ENCODE measurements at places on chromosomes 6 and 20.

- no peak for DNase-seq
Observed at GRCh38 chr20:57159193-57159851, 107.1 kb downstream of the BMP7 start.

DNA sequence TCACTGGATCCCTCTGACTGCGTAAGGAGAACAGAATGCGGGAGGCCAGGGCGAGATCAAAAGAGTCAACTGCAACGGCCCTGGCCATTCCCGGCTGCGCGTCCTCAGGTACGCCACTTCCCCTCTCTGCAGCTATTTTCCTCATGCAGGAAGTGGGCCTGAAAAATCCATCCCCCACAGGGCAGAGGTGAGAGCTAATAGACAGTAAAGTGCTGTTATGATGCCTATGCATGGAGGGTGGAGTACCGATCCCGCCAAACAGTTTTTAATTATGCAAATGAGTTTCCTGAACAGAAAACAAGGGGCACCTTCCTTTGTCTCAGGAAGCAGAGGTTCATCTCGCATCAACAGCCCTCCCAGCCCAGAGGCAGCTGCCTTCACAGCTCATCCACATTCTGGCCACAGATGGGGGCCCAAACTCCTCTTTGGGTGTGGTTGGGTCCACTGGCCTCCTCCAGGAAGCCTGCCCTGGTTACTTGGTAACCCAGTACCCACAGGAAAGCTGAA, 9.3 kb downstream of the PREX1 start:
- DNase-seq: peak; percentile 78

DNA sequence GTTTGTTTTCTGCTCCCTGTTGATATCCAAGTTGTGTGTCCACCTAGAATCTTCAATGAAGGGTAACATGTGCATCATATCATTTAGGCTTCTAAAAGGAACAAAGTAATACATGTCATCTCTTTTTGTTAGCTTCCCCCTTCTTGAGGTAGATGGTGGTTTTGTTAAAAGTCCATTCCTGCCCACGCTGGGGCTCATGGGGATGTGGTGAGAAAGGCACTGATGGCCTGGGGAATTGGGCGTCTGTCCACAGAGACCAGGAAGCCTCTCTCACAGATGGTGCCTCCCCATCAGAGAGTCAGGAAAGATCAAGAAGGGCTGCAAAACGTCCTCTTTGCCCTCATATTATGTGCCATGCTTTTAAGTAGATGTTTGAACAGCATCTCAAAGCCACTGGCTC, 32.5 kb downstream of the GNAS start:
- DNase-seq: no peak

DNA sequence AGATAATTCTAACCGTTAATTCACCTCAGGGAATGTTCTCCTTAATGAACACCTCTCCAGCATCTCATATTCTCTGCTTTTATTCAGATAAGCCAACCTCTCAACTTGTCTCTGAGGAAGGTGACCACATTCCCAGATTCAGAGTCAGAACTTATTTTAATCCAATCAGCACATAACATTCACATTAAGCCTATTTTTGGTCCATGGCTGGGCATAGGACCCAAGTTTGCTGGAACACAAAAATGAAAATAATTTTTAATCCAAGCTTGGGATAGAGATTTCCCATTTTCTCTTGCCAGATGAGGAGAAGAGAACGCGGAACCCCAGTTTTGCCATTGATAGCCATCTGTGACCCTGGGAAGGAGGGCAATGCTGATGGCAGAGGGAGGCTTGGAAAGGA, 126.5 kb downstream of the FRK start:
- no peak for DNase-seq

DNA sequence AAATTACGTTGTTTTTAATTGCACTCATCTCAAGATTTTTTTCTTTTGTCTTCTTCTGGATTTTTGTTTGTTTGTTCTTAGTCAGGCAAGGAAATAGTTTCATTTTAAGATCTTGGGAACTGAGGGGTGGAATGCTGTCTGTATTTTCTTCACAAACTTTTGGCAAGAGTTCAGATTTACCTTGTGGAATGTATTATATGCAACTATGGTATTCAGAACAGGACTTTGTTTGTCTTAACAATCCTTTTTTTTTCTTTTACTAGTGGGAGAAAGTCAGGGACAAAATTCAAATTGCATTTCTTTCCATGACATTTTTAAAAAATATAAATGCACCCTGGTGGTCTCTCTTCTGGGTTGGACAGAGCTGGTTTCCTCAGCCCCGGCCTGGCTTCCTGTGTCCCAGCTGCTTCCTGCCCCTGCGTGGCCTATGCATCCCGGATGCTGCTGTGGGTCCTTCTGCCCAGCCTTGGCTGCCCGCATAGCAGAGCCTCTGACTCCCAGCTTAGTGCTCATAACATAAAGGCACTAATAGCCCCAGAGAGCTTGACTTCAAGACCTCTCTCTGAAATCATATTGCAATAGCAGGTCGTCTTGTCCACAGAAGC, 520.7 kb downstream of the QKI start:
- DNase-seq: no peak

GRCh38 chr6:33633084-33633461, 12.0 kb downstream of the ITPR3 start:
- peak; percentile 9 for DNase-seq

- DNase-seq: no peak
Observed at GRCh38 chr20:20611167-20611566, 101.3 kb downstream of the RALGAPA2 start.

DNA sequence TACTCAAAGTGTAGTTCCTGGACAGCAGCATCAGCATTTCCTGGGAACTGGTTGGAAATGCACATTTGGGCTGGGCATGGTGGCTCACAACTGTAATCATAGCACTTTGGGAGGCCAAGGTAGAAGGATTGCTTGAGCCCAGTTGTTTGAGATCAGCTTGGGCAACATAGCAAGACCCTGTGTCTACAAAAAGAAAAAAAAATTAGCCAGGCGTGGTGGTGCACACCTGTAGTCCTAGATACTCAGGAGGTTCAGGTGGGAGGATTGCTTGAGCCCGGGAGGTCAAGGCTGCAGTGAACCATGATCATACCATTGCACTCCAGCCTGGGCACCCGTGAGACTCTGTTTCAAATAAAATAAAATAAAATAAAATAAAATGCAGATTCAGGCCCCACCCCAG, 156.2 kb downstream of the CDC5L start:
- no peak for DNase-seq

DNA sequence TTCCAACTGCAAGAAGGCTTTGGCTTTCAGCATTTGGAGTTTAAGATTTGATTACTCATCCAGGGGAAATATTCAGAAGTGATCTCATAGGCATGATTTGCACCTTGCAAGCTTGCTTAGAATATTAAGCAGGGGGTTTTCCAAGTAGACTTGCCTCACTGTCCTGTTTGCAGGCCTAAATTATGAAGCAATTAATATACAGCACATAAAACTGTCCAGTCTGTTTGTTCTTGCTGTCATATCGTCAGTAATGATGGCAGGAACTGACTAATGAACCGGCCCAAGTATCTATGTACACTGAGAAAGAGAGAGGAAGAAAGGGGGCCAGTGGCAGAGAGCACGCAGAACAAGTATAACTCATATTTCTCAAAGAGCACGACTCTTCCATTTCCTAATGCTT, 212.5 kb upstream of the SUPT3H start:
- no peak for DNase-seq

DNA sequence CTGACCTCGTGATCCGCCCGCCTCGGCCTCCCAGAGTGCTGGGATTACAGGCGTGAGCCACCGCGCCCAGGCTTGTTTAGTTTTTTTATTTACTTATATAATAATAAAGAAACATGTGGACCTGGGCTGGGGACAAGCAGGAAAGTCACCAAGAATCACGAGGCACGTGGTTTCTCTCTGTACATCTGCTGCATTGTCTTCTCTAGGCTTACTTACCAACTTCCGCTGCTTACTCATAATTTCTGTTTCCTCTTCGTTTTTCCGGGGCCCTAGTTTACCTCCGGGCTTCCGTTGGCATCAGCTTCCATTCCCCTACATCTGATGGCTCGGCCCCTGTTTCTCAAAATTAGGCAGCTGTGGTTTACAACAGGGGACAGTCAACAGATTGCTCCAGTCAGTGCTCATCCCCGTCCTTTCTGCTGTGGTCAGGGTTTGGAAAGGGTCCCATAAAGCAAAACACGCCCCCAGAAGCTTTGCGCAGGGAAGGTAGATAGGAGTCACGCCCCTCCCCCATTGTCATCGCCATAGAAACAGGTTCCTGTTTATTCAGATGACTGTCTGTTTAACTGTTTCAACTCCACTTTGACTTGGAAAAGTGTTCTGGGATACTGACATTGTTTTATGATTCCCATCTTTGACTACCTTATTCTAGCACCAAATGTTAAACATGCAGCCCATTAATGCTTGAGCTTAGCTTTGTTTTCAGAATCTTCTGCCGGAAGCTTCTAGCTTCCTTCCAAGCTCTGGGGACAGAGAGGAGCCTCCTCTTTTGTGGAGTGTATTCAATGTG, 31.9 kb upstream of the TXLNB start:
- peak; percentile 91 for DNase-seq

GRCh38 chr20:34389954-34390555, 27.0 kb downstream of the ITCH start:
- no peak for DNase-seq

- no peak for DNase-seq
Observed at GRCh38 chr20:63244468-63244867, 8.8 kb downstream of the BIRC7 start.

DNA sequence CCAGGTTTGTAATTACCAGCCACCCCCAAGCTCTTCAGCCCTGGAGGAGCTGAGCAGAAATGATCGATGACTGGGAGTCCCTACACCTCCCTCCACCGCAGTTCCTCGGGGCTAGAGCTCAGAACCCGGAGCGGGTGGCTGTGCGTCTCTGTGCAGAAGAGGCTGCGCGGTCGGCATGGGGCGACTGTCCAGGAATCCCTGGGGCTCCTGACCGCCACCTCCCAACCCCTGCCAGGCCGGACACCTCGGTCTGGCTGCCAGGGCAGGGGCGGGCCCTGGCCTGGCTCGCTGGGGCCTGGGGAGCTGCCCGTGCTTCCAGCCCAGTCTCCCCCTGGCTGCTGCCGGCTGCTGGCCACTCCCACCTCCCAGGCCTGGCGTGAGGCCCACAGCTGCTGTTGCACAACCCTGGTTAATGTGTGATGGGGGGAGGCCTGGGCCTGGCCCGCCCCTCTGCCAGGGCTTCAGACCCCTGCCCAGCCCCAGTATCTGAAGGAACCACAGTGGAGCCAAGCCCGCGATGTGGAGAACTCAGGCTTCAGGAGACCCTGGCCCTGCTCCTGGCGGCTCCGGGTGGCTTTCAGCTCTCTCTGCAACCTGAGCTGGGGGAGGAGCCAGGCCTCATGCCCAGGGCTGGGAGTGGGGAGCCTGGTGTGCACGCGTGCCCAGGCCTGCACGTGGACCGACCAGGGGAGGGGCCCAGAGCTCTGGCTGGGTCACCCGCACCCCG, 1.2 kb downstream of the SLC2A4RG start:
- peak; percentile 62 for DNase-seq

DNA sequence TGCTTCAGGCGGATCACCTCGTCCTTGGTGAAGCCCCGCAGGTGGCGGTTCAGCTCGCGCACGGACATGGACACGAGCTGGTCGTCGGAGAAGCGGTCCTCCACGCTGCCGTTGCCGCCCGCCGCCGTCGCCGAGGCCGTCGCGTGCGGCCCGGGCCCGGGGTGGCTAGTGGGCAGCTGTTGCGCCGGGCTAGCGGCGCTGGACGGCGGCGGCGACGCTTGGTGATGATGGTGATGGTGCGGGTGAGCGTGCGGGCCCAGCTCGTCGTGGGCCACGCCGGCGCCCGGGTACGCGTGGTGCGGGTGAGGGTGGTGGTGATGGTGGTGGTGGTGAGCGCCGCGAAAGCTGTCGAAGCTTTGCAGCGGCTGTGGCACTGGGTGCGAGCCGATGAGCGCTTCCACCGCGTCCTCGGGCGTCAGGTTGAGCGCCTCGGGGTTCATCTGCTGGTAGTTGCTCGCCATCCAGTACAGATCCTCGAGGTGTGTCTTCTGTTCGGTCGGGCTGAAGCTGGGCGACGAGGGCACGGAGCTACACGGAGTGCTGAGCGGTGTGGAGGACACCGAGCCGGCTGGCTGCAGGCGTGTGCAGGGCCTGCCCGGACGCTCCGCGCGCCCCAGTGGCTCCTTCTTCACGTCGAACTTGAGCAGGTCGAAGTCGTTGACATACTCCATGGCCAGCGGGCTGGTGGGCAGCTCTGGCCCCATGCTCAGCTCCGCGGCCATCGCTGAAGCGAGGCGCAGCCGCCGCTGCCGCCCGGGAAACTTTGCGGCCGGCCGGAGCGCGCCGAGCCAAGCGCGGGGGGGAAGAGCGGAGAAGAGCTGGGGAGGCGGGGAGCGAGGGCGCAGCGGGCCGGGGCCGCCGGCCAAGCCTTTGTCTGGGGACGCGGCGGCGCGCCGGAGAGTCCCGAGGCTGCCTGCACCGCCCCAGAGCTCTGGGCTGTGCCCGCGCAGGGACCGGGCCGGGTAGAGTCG, 622 bp downstream of the MAFB start:
- no peak for DNase-seq
